ENCODE measurements at places on chromosomes 13 and 19.

GRCh38 chr13:80039000-80039399, 301.9 kb downstream of the SPRY2 start:
- DNase-seq = no peak

DNA sequence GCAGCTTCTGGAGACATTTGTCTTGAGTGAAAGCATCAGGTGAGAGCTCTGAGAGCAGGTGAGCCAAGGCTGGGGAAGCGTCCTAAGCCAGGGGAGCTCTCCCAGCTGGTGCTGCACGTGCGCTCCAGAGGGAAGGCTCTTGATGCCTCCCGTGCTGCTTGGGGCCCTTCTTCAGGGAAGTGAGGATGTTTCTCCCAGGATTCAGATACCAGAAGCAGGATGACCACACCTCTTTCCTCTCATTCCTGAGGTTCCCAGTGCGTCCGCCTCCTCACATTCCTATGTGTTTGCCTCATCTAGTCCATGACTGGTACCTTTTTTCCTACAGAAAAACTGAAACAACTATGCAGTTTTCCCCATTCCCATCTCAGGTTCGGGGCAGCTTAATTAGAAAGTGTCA, 231.0 kb upstream of the IRS2 start:
- no peak for DNase-seq

GRCh38 chr13:93412676-93413075, 186.1 kb downstream of the GPC6 start:
- DNase-seq = no peak

DNA sequence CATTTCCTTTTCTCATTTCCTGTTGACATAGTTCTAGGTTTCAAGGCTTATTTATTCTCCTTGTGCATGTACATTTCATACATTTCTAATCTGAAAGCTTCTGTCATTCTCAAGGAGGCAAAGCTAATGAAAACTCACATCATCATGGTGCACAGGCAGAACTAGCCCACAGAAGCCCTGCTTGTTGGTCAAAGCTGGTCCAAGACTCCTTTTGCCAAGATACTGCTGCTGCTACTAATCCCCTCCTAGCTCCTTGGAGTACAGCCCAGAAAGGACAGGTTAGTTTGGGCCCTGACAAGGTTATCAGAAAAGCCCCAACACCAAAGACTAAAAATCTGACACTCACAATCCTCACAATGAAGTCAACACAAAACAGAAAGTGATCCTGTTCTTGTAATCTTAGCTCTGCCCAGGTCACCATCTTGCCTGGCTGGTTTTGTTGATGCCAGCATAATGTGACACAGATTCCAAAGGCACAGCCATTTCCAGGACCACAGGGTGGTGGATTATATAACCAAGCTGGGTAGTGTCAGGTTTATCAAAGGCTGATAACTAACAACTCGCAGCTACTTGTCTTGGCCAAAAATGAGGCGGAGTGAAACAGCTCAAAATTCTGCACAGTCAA, 417.4 kb downstream of the NDFIP2 start:
- no peak for DNase-seq

DNA sequence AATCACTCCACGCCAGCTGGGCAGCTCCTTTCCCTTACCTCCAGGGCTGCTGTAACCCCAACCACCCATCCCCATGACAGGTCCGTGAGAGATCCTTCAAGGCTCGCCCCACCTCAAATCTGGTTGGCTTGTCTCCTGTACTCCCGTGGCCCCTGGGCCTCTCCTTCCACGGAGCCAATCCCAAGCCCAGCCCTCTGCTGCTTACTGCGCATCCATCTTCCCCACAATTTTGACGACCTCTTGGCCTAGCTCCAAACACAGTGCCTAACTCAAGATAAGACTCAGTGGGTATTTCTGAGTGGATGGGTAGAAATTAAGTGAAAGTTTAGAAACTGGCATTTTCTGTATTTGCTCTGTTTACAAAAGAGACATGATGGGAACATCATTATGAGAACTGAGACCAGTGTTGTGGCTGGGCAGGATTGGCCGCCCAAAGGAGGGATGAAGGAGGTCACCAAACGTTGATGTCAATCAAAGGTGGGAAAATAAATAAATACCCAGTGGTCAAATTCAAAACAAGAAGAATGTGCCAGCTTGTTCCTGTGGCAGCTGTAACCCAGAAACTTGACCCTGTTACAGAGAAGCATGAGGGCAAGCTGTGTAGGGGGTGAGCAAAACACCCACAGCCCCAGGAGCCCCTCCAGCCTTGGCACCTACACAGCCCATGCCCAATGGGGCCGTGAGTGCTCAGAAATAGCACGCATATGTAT, 162.2 kb downstream of the ABCC4 start:
- DNase-seq = no peak

DNA sequence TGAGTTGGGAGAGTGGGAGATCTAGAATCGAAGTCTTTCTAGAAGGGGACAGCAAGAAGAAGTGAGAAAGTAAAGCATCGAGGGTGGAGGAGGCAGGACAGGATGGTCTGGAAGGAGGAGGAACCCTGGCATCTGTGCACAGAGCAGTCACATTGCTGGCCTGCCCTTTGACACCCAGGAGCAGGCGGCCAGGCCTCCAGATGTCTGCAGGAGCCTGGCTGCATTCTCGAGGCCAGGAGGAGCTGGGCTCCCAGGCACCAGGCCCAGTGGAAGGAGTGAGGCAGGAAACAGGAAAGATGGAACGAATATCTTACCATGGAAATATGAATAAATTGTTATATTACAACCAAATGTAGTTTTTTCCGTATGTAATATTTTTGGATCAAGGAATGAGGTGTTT, 27.7 kb upstream of the ARGLU1 start:
- DNase-seq = no peak

- no peak for DNase-seq
These were observed 579 bp downstream of the RPS9 start for GRCh38 chr19:54201172-54201701.

- DNase-seq = no peak
These were observed 5.3 kb downstream of the DHPS start for GRCh38 chr19:12676384-12676792.

DNA sequence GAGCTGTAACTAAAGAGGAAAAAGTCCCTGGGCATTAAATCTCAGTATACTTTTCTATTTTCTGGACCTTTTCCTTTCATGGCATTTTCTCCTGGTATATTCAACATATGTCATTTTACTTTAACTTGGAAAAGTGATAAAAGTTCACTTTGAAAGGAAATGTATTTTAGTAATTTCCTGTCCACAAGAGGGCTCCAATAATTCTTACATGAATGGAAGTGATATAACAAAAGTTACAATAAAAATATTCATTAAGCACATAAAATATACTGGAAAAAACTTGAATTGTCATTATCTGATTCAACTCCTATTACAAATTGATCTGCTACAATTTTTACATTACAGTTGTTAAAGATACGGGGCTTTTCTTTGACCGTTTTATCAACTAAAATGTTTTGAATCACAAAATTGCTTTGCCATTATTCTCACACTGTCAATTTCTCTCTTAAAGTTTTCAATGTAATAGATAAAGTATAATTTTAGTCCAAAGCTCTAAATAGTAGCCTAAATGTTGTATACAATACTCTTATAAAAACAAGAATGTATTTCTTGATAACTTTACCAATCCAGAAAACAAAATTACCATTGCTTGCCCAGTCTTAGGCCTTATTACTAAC, 4.9 kb downstream of the UBL3 start:
- DNase-seq = no peak

All from H1 (cell line).